Fibroblast of gingiva (primary cell): ENCODE measurements at places on chromosomes 16 and 17.
A peak's percentile ranks its signal among the peaks of the same experiment; 100 is the strongest.

DNA sequence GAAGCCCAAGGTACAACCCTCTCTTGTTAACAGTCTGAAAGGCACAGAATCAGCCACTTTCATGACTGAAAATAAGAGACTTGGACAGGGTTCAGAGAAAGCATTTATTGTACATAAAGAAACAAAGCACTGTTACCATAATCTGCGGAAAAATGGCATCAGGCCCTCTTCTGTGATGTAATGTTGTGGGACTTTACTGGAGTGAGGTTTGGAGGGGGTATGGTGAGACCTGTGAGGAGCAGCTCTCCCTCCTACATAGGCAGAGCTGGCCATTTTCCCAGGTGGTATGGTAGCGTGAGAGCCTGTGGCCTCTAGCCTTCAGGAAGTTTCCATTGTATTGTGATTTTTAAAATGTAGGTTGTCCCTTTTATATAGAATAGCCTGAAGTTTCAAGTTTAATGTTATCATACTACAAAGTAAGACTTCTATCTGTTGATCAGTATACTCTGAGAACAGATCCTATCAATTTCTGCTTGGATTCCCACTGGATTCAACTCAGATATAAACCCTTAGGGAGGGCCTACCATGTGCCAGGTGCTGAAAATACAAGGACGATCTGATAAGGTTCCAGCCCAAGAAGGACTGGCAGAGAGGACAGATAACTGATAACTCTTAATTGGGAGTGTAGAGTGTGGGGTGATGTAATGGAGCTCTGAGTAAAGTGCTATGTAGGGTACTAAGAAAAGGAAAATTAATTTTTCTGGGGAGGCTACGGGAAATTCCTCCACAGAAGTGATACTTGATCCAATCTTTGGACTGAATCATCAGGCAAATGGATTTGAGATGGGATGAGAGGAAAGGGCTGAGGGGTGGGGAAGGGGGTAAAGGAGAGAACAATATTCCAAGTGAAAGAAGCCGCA is 4.1 kb upstream of the YPEL2 start:
- no peak for DNase-seq

GRCh38 chr16:48057048-48057447 is 98.7 kb downstream of the ABCC12 start:
- DNase-seq = no peak

DNA sequence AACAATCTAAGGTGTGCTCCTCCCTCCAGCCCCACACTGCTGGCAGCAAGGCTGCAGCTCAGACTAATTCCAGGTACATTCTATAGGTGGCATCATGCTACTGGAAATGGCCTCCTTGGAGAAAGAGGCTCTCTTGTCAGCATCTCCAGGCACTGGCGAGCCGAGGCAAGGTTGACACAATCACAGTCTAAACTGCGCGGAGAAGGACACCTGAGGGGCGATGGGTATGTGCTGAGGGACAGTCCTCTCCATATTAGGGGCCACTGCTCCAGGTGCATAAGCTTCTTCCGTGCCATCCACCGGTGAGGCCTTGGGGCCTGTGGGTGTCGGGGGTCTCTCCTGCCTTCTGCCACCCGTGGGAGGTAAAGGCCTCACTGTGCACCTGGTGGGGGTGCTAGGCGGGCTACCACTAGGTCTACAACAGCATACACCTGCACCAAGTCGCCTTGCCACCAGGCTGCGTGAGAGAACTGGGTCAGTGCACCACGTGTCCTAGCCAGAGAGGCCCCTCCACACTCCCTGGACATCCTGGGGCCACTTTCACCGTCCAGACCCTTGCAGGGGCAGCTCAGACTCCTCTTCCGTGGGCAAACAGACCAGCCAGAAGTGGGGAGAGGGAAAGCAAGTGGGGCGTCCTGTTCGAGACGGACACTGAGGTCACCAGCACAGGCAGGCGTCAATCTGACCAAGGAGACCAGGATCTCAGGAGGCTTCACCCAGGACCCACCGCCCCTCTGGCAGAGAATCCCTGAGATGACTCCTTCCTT is 12.1 kb upstream of the CBX8 start:
- DNase-seq = no peak

DNA sequence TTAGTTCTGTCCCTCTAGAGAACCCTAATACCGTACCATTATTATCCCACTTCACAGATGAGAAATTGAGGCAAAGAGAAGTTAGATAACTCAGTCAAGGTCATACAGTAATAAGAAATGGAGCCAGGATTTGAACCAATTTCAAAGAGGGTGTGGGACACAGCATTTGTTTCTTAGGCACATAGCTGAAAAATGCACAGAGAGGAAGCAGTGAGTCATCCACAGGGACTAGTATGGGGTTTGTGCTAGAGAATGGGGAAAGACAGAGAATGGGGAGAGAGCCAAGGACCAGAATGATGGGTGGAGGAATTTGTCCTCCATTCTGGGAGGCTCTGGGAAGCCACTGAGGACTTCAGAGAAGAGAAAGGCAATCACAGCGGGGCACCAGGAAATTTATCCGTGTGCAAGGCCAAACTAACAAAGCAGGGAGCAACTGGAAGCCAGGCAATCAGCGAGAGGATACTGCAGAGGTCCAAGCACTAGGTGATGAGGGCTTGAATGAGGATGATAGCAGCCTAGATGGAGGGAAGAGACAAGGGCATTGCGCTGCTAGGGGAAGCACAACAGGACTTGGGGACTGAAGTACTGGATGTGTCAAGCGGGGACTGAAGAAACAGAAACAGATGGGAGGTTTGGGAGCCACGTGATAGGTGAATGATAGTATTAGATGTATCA is 78.1 kb upstream of the ZFHX3 start:
- peak; percentile 62 for DNase-seq

DNA sequence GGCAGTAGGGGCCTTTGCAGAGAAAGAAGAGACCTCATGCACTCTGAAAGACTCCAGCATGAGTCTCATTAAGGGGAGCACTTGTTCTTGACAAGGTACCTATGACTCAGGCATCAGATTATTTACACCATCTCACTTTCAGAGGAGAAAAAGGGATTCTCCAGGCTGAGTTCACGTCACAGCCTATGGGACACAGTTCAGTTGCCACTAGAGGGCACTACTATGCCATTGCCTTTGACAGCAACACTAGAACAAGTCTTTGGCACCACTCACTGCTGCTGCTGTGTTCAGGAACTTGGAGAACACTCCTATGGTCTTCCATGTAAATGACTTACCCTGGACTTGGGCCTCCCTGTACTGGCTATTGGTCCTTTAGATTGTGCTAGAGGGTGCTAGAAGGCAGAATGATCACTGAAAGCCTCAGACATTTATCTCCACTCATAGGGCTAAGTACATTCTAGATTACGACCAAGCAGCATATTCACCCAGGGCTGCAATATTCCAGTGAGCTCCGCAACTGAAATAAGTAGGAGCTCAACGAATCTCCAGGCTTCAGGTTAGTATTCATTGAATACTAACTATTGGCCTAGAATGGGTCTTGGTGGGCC is 225.1 kb upstream of the CA10 start:
- DNase-seq = no peak

DNA sequence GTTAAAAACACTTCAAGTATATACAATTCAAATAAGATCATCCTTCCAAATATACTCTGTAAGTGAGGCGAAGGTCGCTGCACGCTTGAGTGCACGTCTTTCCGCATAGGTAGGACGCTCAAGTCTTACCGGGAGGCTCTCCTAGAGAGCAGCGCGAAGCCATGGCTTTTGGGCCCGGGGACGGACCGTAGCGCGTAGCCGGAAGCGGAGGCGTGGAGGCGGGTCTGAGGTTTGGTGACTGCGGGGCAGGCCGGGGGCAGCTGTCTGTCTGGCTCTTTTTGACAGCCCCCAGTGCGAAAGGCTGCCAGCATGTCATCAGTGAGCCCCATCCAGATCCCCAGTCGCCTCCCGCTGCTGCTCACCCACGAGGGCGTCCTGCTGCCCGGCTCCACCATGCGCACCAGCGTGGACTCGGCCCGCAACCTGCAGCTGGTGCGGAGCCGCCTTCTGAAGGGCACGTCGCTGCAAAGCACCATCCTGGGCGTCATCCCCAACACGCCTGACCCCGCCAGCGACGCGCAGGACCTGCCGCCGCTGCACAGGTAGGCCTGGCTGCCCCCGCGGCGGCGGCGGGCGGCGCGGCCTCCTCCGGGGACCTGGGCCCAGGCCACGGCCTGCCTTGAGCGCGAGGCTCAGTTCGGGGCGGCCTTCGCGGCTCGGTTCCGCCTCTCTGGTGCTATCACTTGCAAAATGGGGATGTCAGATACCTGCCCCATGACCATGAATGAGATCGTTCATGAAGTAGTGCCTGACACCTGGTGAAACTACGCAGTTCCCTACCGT is at the start of gene LONP2:
Gene LONP2, plus strand, starts transcription at position 221 of the 783 bp plus-strand sequence. Its CDS starts 89 bp downstream, at position 310.
- DNase-seq = peak; percentile 85

- no peak for DNase-seq
Observed at GRCh38 chr16:1387331-1387730, 27.2 kb downstream of the UNKL start.

GRCh38 chr17:75854101-75854748 is 910 bp downstream of the WBP2 start:
- DNase-seq = peak; percentile 62

GRCh38 chr17:15657868-15658267 is 26.2 kb downstream of the TRIM16 start:
- DNase-seq = no peak

DNA sequence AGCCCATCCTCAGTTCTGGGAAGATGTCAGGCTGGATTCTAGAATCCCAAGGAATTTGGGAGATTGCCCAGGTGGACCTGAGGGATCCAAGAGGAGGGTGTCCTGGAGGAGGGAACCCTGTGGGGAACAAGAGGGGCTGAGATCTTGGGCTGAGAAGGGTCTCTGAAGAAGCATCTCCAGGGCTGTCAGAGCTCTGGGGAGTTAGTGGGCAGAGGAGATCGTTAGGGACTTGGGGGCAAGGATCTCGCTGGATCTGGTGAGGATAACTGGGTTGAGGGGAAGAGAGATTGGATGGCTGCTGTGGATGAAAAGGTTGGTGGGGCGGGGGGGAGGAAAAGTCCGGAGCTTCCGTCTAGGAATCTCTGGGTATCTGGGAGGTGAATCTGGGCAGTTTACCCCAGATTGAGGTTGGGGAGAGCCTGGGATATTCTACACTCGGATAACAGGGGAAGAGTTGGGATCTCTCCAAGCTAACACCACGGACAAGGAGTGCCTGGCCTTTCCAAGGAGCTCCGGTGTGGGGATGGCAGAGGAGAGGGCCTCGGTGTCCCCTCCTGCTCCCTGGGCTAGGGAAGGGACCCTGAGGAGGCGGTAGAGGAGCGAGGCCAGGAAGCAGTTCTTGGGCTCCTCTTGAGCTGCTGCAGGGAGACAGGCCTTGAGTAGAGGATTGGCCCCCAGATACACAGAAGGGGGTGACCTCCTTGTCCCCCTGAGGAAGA is 1.7 kb downstream of the FBXL19 start:
- no peak for DNase-seq

DNA sequence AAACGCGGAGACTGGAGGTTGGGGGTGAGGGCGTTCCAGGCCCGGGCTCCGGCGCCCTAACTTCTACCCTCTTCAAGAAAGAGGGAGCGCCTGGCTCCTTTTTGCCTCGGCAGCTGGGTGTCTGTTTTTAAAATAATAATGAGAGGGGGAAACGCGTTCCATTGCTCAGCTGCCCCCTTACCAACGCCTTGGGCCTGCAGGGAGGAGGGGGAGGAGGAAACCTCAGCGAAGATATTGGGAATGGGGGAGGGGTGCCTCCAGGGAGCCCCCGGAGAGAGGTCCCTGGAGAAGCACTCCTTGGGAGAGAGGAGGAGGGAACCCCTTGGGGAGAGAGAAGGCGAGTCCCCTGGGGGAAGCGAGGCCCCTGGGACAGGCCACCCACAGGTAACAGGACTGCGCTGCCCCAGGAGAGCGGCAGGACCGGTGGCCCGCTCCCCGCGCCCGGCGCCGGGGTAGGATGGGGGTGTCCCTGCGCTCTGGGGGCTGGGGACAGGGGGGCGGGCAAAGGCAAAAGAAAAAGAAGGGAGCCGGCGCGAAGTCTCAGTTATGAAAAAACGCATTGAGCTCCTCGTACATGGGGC is 2.7 kb downstream of the NEUROD2 start:
- no peak for DNase-seq

GRCh38 chr16:4415538-4416199 is 727 bp downstream of the CORO7 start:
- no peak for DNase-seq

- no peak for DNase-seq
Observed at GRCh38 chr17:46121165-46121764, 72.0 kb downstream of the KANSL1 start.

GRCh38 chr16:66322174-66322573 is 44.3 kb upstream of the CDH5 start:
- DNase-seq = no peak

DNA sequence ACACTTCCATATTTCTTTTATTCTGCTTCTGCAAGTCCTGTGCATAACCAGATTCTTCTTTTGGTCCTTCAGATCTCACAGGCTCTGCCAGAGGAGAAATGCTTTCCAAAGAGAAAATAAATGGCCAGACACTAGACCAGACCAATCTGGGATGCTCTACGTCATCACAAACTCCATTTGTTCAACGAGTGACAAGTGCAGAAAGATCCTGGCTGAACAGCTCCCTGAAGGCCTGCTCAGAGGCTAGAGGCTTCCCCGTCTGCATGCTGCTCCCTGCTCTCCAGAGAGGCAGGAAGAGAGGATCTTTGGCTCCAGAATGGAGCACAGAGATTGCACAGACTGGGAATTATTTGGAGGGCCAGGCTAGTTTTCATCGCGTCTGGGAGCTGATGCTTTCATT is 232.7 kb downstream of the MAF start:
- no peak for DNase-seq
